AG09309 (cell line): ENCODE measurements at places on chromosomes 12 and 14.

- DNase-seq, result no peak
These were observed 29.0 kb downstream of the TTLL5 start for GRCh38 chr14:75690010-75690409.

DNA sequence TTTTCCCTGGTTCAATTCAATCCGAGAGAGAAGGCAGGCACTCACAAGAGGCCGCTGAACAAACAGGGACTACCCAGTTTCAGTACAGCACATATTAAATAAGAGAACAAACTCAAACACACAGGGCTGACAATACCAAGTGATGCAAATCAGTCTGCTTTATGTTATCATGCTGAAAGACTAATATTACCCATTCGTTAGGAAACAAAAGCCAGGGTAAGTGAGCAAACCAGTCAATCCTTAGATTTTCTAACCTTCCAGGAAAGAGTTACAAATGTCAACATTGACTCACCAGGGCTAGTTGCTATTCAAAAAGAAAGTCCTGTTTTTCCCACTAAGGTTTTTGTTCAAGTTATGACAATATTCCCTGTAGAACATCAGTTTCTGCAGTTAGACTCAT is 246.2 kb downstream of the C12orf42 start:
- DNase-seq, result no peak

- peak; percentile 69 for DNase-seq
These were observed 66.6 kb downstream of the FBXL14 start for GRCh38 chr12:1527789-1528188.

DNA sequence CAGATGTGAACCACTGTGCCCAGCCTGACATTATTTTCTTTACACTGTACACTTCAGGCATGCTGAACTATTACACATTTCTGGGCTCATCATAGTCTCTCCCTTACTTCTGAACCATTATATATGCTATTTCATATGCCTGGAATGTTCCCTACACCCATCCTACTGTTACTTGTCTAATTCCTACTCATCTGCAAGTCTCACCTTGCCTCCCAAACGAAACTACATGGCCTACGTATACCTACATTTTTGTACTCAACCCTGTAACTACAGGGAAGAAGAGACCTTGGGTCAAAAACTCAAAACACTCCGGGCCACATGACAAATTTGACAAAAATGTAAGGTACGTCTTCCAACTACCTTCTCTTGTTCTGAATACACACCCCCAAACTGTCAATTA is 9.5 kb upstream of the EEA1 start:
- no peak for DNase-seq

DNA sequence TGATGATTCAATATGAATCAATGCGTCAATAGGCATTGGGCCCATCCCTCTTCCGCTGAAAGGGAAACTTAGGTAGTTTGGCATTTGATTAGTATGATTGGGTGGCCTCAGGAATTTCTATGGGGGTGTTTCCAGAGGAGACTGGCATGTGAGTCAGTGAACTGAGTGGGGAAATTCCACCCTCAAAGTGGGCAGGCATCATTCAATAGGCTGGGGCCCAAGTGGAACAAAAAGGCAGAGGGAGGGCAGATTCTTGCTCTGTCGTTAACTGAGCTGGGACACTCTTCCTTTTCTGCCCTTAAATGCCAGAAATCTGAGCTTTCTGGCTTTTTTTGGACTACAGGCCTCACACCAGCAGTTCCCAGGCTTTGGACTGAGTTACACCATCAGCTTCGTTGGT is 373.5 kb downstream of the RPS29 start:
- DNase-seq, result no peak

GRCh38 chr12:52493172-52493571 is at the start of gene KRT6A:
TSS of gene KRT6A (minus strand) at chr12:52493257. CDS start at chr12:52493188, 69 bp downstream.
- no peak for DNase-seq

- no peak for DNase-seq
These were observed 67.8 kb upstream of the CAPRIN2 start for GRCh38 chr12:30822385-30823155.

- DNase-seq, result no peak
These were observed 473.1 kb downstream of the TMEM121 start for GRCh38 chr14:105999361-106000028.

GRCh38 chr12:91482231-91482630 is 299.6 kb upstream of the DCN start:
- DNase-seq, result no peak

GRCh38 chr12:128314611-128315010 is 47.6 kb downstream of the TMEM132C start:
- DNase-seq, result no peak

DNA sequence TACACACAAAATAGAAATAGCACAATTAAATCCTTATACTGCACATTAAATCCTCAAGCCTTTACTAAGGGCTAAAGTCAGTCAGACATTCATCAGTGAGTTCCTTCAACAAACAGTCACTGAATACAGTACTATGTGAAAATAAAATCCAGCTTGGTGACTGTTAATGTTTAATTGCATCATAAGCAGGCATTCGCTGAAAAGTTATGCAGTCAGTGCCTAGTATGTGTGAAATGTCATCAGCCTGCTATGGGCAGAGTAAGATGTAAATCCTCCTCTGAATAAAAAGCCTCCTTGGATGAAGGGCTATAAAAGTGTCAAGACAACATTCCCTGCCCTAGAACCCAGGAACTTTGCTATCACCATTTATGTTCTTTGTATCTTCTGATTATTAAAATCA is 116.4 kb downstream of the PRICKLE1 start:
- peak; percentile 62 for DNase-seq

DNA sequence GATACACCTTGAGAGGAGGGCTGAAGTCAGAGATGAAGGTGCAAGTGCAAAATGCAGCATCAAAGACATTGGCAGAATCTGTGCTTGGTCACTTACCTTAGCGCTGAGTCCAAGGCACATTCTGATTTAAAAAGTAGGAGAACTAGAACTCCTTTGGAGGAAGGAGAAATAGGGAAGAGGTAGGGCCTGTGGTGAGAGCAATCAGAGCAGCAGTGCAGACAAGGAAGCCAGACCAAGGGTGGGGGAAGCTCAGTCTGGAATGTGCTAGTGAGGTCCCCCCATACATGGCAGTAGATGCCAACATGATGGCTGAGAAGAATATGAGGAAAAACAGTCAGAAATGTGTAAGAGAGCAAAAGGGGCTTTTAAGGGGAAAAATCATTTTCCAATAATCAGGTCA is 206.5 kb downstream of the SSPN start:
- DNase-seq, result no peak

GRCh38 chr14:33647385-33647786 is 303.5 kb downstream of the EGLN3 start:
- DNase-seq, result peak; percentile 92

GRCh38 chr12:26853303-26854030 is 20.5 kb upstream of the ITPR2 start:
- no peak for DNase-seq

DNA sequence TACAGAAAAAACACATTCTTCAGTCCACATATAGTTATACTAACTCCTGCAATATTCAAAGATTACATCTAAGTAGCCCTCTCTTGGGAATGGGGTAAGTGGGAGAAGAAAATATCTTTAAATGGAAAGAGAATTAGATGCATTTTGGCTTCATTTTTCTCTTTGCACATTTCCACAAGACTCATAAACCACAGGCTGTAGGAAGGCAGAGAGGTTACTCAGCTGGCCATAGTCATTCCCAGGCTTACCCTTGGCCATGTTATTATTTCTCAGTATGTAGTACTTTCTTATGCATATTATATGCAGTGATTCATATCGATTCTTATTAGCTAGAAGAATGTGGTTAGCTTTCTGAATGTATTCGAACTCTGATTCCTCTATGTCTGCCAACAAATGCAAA is 92.2 kb downstream of the PTPRR start:
- DNase-seq, result no peak

- no peak for DNase-seq
These were observed 127.4 kb downstream of the CRADD start for GRCh38 chr12:93804392-93805179.

- DNase-seq, result no peak
These were observed 93.9 kb downstream of the PLBD1 start for GRCh38 chr12:14473707-14474287.

GRCh38 chr12:49979791-49980190 is 7.0 kb downstream of the AQP6 start:
- DNase-seq, result no peak

DNA sequence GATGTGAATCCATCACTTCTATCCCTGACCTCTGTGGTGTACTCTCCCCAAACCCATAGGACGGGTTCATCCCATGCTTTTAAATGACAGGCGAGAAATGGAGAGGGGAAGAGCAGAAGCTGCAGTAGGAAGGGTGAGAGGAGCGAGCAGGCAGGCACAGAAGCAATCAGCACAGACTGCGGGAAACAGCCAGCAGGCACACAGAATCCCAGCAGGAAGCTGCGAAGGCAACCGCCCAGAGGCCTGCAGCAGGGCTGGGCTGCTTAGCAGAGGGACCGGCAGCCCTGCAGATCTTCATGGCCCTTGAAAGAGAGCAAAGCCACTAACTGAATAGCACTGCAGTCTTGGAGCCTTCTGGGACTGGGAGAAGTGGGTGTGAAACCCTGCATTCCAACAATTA is 287.0 kb upstream of the FKBP4 start:
- DNase-seq, result no peak

GRCh38 chr12:6367065-6367968 is 8.0 kb downstream of the SCNN1A start:
- no peak for DNase-seq

DNA sequence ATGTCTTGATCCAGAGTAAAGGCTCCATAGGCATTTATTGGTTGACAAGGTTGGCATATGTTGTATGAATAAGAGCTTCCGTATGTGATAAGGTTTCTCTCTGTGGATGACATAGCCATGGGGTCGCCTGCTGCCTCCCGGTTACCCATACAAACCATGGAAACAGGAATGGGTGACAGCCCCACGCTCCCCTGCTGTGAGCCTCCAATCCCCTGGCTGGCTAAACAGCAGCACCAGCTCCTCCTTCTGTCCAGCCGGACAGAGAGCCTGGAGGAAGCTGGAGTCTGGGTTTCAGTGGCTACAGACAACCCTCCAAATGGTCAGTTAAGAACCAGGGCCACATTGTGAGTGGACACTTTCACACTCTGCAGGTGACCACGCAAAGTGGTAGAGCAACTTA is 131.1 kb downstream of the CALM1 start:
- DNase-seq, result no peak

DNA sequence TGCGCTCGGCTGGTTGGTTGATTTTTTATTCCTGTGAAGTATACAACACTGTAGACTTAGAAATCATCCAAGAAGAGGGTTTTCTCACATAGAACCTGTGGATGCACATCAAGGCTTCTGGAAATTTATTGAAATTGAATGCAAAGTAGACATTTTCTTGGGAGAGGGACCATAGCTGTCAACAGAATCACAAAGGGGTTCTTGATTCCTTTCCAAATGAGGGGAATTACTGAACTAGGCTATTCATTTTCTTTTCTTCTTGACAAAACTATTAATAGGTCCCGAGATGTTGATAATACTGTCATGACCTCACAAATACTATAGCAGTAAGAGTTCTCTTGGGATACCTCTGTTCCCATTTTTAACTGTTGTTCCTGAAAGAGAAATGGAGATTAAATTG is 73.9 kb downstream of the AKAP6 start:
- DNase-seq, result no peak

DNA sequence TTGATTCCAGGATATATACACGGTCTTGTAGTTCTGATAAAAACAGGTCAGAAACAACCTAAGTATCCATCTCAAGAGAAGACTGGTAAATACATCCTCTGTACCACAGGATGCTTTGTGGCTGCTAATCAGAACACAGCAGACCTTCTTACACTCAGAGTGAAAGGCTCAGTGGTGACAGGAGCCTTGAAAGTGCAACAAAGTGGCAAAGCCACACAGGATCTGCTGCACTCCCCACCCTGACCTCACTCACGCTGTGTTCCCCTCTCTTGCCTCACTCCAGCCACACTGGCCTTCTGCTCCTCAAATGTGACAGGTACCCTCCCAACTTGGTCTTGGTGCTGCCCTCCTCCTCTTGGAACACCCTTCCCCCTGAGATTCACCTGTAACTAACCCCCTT is 98.1 kb upstream of the GRIP1 start:
- DNase-seq, result no peak

- DNase-seq, result no peak
These were observed 7.6 kb downstream of the NYNRIN start for GRCh38 chr14:24406416-24406815.

- no peak for DNase-seq
These were observed 8.2 kb upstream of the BATF start for GRCh38 chr14:75513911-75514672.

- DNase-seq, result no peak
These were observed 293.5 kb upstream of the LRFN5 start for GRCh38 chr14:41313196-41313595.

DNA sequence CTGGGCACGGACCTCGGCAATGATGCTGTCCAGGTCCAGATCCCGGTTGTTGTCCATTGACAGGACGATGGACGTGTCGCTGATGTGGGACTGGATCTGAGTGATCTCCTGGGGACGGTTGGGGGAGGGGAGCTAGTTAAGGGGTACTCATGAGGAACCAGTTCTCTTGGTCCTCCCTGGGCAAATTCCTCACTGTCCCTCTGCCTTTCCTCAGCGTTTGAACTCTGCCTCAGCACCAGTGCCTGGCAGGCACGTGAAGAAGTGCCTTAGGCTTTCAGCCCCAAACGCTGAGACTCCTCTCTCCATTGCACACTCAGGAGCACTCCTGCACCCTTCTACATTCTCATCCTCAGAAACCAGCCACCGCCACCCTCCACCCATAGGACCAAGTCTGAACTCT is 9.7 kb downstream of the KRT72 start:
- DNase-seq, result no peak

GRCh38 chr12:29167988-29168387 is 18.9 kb downstream of the FAR2 start:
- no peak for DNase-seq

DNA sequence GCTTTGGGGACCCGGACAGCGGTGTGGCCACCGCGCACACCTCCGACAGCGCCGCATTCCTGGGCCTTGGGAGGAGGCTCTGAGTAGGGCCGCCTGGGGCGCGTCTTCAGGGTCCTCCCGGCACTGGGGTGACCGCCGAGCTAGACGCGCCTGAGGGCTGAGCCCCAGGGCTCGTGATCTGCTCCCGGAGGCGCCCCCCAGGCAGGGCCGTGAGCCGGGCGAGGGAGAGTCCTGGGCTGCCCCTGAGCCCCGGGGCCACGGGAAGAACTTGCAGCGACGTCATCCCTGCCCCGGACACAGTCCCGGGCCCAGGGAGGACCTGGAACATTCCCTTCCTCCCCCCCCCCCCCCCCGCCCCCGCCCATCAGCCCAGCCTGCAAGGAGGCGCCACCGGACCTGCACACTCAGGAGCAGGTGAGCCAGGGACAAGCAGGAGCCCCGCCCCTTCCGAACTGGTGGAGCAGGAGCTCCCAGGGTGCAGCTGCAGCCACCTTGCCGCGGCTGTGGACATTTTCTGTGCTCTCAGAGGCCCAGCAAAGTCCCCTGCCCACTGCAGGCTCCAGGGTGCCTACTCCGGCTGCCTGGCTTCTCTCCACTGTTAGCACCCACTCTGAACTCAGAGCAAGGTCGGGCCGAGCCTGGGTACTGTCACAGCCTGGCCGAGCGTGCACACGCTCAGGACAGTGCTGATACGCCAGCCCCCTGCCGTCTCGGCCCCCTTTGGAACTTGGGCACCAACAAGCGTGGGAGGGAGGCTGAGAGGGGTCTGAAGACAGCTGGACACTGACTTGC is 50.7 kb downstream of the A2M start:
- no peak for DNase-seq
